Activated CD4-positive, alpha-beta T cell treated with anti-CD3 and anti-CD28 coated beads for 1 hour (primary cell): ENCODE measurements at places on chromosomes 5 and 9.

DNA sequence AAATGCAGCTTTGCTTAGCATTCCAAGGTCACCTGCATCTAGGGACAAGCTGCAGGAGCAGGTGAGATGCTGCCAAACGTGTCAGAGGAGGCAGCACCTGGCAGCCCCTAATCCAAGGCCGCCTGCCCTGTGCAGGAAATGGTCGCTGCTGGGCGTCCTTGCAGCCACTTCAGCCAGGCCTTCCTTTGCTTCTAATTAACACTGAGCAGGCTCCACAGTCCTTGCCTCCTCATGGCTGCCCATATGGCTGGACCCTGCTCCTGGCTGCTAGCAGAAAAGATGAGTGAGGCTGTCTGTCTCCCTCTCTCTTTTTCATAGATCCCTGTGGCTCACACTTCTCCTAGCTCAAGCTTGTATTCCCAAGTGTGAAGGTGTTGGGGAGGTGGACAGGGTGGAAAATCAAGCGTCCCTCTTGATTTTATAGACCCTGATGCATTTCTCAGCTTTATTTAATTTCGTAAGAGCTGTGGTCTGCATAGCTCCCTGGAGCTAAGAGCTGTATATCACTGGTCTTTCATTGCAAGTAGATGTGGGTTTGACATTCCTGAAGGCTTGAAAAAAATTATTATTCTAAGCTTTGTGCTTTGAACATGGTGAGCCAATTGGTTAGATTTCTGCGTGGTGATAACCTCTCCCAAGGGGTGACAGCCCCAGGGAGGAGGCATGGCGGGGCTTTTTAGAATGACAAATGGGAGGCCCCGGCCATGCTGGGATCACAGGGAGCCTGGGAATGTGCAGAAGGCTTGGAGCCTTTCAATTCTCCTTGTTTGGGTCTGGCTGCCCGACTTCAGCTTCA lies 193.8 kb downstream of the SLIT3 start:
- no peak for DNase-seq

- no peak for DNase-seq
Measured at GRCh38 chr5:113039229-113039933, 62.8 kb downstream of the DCP2 start.

DNA sequence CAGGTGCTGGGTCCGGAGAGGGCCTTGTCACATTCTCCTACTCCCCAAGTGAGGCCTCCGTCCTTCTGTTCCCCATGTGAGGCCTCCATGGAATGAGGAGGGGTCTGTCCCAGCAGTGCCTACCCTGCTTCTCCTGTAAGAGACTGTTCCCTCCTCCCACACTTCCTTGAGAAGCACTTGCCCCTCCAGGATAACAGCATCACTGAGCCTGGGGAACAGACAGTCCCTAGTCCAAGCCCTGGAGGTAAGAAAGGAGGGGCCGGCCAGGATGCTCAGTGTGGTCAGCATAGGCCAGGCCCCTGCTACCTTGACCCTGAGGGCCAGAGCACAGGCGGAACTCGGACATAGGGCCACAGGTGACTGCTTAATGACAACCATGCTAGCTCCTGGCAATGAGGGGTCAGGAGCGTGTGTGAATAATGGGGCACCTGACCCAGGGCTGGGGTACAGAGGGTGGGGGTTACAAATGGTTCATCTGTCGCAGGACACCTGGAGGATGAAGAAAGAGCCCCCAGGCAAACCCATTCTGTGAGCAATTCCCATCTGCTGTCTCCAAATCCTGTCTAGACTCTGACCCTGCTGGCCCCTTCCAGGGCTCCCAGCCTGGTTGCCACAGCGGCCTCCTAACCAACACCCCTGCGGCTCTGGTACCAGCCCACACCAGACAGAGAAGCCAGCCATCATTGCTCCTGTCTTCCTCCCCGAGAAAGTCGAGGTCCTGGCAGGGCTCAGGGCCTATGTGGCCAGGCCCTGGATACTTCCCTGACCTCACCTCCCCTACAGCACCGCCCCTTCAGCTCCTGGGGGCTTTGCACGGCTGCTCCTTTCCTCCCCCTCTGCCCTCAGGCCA lies 20.3 kb downstream of the RALGDS start:
- DNase-seq = no peak

DNA sequence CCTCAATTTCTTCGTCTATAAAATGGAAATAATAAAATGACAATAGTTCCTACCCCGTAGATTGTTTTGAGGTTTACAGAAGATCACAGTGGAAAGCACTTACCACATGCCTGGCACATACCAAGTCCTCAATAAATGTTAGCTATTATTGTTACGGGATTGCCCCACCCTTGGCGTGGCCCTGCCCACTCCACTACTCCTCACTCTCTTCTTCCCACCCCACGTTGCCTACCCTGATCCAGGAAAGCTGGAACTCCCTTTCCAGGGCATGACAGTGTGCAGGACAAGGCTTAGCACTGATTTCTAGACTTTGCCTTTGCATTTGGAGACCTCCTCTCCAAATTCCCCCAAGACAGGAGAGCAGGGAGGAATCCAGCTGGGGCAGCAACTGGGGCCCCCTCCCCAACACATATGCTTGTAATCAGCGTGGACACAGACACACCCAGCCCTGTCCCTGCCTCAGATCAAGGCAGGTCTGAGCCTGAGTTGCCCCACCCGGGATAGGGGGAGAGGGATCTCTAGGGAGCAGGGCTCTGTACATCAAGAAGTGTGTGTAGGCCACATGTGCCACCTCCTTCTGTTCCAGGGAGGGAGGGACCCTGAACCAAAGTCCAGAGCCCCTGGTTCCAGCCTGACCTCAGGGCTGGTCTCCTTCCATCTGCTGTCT lies 6.7 kb downstream of the SLC4A9 start:
- no peak for DNase-seq

DNA sequence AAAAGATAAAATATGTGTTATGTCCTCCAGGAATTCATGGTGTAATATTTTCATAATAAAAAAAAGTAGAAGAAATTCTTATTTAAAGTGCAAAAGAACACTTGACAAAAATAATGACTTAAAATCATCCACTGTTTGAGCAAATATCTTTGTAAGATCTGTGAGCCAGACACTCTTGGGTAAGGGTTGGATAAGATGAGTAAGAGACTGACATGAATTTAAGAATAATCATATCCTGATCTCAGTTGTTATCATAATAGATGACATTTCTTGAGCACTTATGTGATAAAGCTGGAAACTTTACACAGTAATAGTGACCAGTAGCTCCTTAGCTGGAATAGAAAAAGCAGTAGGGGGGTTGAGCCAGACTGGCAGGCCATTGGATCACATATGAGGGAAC lies 40.0 kb upstream of the ADRB2 start:
- DNase-seq = no peak

DNA sequence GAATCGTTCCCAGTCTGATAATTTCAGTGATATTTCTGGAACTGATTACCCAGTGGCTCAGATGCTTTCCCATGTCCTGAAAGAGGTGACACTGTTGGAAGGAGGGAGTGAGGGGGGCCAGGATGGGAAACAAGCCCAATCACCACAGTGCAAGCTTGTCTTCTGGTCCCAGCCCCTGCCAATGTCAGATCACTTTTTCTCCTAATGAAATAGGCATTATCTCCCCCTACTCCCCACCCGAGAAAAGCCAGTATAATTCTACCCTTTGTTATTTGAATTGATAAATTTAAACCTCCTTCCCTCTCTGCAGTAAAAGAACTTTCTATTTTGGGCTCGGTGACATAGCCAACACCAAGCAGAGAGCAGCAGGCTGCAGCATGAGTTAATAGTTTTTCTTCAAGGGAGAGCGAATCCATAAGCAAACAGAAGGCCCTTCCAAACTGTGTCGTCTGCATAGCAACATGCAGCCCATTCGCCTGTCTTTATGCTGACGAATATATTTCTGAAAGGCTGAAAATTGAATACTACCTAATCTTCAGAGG lies 14.6 kb upstream of the PPP2CA start:
- no peak for DNase-seq

DNA sequence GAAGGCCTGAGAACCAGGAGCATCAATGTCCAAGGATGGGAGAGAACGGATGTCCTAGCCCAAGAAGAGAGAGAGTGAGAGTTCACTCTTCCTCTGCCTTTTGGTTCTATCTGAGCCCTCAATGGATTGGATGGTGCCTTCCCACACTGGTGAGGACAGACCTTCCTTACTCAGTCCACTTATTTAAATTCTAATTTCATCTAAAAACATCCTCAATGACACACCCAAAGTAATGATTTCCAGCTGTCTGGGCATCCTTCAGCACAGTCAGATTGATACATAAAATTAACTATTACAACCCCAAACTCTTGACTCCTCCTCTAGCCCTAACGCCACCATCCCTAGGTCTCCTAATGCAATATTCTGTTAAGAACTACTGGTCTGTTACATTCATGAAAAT lies 122.0 kb downstream of the GAS1 start:
- no peak for DNase-seq

DNA sequence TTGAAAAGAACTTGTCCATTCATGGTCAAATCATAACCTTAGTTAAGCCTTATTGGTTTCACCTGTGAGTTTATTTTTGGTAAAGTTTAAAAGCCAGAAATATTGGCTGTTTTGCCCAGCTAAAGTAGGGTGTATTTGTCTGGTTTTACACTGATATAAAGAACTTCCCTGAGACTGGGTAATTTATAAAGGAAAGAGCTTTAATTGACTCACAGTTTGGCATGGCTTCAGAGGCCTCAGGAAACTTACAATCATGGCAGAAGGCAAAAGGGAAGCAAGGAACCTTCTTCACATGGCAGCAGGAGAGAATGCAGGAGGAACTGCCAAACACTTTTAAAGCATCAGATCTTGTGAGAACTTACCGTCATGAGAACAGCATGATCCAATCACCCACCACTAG lies 55.3 kb downstream of the JAKMIP2 start:
- no peak for DNase-seq

- DNase-seq = no peak
Measured at GRCh38 chr5:40033411-40033810, 608.6 kb upstream of the DAB2 start.

- DNase-seq = no peak
Measured at GRCh38 chr9:110110154-110110553, 97.8 kb downstream of the C9orf152 start.

DNA sequence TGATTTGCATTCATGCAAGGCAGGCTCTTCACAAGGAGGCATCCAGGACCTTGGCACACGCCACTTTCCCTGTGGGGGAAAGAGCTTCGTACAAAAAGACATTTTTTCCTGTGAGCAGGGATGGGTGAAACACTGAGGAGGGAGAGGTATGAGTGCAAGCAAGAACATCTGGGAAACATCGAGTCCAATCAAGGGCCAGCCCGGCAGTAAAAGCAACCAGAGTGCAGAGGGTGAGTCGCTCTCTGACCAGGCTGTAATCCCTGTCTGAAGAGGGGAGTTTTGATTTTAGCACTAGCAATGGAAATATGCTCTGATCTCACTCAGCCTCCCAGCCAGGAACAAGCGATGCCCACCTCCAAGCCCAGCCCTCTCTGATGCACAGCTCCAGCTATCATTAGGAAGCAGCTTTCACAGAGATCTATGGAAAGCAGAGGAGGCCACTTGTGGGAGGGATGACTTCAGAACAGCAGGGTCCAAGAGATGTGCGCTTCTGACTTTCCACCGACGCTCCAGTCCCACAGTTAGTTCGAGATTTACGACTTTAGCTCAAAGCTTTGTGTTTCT lies 211.0 kb upstream of the ADAMTS16 start:
- no peak for DNase-seq

DNA sequence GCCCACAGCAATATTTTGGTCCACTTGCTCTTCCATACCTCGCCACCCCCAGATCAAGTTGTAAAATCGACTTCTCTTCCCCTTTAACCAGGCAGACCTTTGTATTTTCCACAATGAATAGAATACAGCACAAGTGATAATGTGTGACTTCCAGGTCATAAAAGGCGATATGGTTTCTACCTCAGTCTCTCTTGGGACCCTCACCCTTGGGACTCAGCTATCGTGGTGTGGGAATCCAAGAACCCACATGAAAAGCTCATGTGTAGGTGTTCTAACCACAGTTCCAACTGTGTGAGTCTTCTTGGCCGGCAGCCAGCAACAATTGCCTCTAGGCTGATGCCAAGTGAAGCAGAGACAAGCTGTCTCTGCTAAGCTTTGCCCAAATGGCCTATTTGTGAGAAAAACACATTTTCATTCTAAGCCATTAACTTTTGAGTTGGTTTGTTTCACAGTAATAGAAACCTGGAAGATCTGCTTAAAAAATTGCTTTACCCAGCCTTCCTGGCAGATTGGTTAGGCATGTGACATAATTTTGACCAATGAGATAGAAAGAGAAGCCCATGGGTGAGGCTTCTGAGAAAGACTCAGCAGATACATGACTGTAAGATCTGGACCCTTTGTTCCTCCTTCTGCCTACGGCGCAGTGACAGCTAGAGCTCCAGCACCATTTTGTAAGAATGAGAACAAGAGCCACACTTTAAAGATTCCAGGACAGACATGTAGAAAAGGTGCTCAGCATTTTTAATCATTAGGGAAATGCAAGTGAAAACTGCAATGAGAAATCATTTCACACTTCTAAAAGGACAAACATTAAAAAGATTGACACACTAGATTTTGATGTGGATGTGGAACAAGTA lies 18.3 kb upstream of the MLLT3 start:
- peak; percentile 69 for DNase-seq

DNA sequence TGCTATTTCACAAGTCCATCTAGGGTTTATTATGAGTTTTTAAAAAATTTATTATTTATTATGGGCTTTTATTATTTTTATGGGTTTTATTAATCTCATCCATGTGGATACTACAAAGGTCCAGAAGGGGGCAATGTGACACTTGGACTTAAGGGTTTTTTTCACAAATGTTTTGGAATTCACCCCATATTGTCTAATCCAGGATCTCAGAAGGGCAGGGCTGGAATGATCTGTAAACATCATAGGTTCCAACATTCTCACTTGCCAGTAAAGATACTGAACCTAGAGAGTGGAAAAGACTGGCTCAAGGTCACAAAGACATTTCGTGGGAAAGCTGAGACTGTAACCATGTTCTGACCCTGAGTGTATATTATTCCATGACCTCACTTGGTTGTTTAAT lies 35.6 kb downstream of the NIM1K start:
- no peak for DNase-seq

GRCh38 chr5:75047356-75047755 lies 5.0 kb downstream of the GCNT4 start:
- no peak for DNase-seq

- DNase-seq = no peak
Measured at GRCh38 chr5:150284311-150284710, 5.3 kb downstream of the CAMK2A start.

GRCh38 chr5:37841203-37841602 lies 1.4 kb upstream of the GDNF start:
- DNase-seq = no peak

DNA sequence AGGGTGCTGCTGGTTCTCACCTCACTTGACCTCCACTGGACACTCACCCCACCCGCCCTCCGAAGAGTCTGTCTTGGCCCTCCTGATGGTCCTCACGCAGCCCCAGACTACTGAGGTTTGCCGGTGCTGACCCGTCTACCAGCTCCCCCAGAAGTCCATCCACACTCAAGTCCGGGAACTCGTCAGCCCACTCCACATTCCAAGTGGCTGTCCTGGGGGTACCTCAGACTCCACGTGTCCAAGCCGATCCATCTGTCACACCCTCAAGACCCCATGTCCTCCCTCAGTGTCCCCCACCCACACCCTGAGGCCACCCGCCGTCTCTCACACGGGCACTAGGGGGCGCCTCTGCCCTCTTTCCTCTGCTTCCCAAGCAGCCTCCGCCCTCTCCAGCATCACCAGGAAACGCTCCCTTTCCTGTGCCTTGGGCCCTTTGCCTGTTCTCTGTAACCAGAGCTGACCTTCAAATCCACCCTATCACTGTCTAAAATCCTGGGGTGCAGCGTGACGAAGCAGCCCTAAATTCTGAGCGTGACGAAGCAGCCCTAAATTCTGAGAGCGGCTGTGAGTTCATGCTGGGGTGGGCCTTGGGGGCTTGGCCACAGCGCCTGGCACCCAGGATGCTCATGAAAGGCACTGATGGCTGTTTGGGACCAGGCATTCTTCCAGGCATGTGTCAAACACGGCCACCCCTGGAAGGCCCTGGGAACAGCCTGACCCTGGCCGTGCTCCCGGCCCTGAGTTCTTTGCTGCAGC lies 95.7 kb downstream of the KCNT1 start:
- DNase-seq = no peak
